ENCODE measurements at places on chromosomes 16 and 17.

DNA sequence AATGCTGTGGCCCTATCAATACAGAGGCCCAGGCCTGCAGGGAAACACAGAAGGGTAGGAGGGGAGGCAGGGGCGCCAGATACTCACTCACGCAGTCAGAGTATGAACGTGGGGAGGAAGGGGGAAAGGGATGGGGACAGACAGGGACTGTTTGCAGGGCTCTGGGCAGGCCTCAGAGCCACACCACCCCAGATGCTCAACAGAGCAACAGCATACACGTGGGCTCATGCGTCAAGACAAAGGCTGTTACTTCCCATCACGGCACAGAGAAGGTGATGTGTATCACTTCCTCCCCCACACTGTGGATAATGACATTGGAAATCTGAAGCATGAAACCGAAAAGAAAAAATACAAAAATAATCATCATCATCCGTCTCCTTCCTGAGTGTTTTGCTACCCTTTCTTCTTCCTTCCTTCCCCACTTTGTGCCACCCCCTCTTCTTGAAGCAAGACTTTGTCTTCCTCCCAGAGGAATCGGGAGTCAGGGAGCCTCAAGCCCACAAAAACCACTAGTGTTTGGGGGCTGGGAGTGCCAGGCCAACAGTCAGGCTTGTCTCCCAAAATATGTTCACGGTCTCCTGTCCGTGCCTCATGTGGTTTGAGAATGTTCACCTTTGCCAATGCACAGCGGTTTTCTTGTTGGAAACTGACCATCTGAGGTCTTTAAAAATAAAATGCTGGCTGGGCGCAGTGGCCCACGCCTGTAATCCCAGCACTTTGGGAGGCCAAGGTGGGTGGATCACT lies 20.1 kb downstream of the SLC39A11 start:
- H3K4me1 ChIP-seq: peaks cover 9% of the 10 kb centered on the region
- peaks cover 3% of the 10 kb centered on the region for H3K36me3 ChIP-seq
- H3K4me3 ChIP-seq: no peak overlapping the region
- no peak for DNase-seq
- no peak overlapping the region for H3K27ac ChIP-seq
- H3K27me3 ChIP-seq: no peaks in the 10 kb centered on the region

DNA sequence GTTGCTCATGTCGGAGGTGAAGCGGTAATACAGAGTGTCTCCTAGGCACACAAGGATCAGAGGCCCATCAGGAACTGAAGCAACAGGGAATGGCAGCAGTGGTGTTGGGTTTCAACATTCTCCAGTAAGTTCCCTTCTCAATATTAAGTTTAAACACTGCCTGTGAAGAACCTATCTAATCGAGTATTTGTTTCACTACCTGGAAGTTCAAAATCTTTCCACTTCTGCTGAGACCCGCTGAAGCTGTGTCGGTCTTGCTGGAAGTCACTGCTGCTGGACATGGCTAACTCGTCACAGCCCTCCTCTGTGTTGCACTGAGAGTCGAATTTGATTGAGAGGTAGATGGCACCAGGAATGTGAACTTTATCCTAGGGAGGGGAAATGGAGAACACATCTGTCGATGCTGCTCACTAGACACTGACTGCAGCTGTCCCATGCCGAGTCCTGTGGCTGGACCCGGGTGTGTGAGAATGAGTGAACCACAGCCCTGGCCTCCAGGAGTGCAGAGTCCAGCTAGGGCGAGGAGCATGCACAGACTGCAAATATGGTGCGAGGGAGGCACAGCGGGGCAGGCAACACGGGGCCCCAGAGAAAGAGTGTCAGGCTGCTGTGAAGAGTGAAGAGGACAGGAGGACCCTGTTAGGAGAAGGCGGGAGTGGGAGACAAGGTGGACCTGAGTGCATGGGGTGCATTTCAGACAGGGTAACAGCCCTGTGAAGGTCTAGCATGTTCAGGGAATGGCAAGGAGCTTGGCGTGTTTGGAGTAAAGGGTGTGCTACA lies 50.1 kb upstream of the ATP2A3 start:
- no peak for DNase-seq
- H3K36me3 ChIP-seq: peaks cover 40% of the 10 kb centered on the region
- H3K4me3 ChIP-seq: no peak overlapping the region
- H3K4me1 ChIP-seq: no peaks in the 10 kb centered on the region
- H3K27me3 ChIP-seq: no peaks in the 10 kb centered on the region

DNA sequence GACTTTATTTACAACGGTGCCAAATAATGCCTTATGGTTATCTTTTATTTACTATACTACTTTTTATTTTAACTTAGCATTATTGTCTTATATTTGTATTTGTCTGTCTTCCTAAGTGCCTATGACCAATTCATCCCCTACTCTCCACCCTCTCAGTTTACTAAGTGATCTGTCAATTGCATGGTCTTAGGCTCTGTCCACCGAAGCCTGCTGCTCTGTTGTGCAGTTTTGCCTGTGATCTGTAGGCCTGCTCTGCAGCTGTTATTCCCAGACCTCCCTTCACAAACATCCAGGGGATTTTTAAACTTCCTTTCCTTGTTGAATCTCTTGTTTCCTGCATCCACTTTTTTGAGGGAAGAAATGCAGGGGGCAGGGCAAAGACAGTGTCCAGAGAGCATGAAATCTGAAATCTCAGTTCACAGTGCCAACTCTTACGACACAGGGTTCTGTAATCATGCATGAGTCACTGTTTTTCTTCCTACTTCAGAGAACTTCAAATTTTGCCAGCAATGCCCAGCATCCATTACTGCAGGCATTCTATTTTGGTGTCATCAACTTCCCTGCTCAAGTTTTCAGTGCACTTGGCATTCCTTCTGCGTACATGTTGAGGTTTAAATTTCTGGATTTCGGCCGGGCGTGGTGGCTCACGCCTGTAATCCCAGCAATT lies 11.4 kb downstream of the SLFN5 start:
- H3K4me3 ChIP-seq: no peak overlapping the region
- no peaks in the 10 kb centered on the region for H3K36me3 ChIP-seq
- no peak overlapping the region for H3K27ac ChIP-seq
- no peak for DNase-seq
- no peaks in the 10 kb centered on the region for H3K4me1 ChIP-seq

DNA sequence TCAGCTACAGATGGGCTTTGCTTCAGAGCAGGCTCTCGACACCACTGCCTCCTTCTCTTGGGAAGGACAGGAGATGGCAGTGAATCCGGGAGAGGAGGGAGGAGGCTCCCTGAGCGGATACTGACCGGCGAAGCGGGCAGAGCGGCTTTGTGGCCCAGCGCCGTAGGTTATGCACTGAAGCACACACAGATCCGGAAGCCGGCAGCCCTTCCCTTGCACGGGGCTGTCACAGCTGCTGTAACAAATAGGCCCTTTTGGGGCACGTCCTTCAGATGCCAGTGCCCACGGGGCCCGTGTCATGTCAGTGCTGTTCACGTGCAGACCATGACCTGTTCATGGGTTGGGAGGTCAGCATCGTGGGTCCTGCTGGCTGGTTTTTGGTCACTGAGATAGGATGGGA lies 144.7 kb upstream of the CHMP6 start:
- DNase-seq: no peak
- no peak overlapping the region for H3K27ac ChIP-seq
- H3K27me3 ChIP-seq: no peaks in the 10 kb centered on the region
- H3K4me1 ChIP-seq: no peaks in the 10 kb centered on the region
- no peak overlapping the region for H3K4me3 ChIP-seq
